HFFc6 (cell line): ENCODE measurements at places on chromosomes 3 and 15. TPM values are rescaled to one million over a fixed set of nuclear protein-coding genes. Genes with fewer than 3 reads are reported as not detected.
A peak's percentile ranks its signal among the peaks of the same experiment; 100 is the strongest.

The FBXW12 gene
- not detected in 3 replicates for total RNA-seq

The IL5RA gene
- not detected in 3 replicates for total RNA-seq

The TAGLN3 gene
- total RNA-seq = 0.21 TPM in 1 of 3 replicates, not detected in the others

GRCh38 chr3:183339461-183340086 is 86.5 kb downstream of the B3GNT5 start:
- H3K36me3 ChIP-seq = no peaks in the 10 kb centered on the region
- H3K27me3 ChIP-seq = peaks cover 6% of the 10 kb centered on the region; the same call in 1 of the 2 replicates
- no peak for DNase-seq
- no peak overlapping the region for H3K4me3 ChIP-seq

DNA sequence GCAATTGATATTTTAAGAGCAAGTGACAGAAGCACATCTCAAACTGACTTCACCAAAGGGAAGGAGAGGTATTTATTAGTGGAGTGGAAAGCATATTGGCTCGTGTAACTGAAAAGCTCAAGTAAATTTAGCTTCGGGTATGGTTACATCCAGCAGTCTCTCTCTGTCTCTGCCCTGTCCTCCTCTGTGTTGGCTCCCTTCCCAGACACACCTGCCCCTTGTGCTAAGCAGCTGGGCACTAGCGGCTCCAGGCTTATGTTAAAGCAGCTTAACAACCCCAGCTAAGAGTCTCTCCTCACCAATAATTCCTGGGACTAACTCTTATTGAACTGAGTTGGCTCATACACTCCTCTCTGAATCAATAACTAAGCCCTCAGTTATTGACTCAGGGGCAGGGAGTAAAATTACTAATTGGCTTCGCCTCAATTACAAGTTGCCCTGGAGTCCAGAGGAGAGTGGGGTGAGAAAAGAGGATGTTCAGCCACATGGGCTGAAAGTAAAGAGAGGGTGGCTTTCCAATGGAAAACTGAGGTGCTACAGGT is 12.8 kb upstream of the SH3BP5 start:
- peaks cover 21% of the 10 kb centered on the region for H3K27me3 ChIP-seq
- H3K36me3 ChIP-seq = no peaks in the 10 kb centered on the region
- H3K27ac ChIP-seq = no peak overlapping the region

GRCh38 chr15:89444241-89445225 is 51.9 kb downstream of the RHCG start:
- no peaks in the 10 kb centered on the region for H3K36me3 ChIP-seq
- no peak overlapping the region for H3K4me3 ChIP-seq
- H3K4me1 ChIP-seq = no peaks in the 10 kb centered on the region
- peaks cover 58% of the 10 kb centered on the region for H3K27me3 ChIP-seq

DNA sequence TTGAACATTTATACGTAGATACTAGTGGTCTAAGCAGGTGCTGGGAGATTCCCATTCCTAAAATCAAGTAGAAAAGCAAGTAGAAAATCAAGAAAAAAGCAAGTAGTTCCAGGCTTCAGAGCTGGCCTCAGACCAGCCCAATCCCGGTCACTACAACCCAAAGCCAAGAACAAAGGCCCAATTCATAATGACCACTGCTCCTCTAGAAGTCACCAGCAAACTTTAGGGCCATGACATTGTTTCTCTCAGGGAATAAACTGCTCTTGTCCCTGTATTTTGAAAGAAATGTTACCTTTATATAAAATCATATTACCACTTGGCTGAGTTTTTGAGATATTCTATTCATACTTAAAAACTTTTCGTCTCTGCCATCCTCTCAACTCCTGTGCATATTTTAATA is 106.3 kb upstream of the IL12A start:
- H3K4me1 ChIP-seq = peaks cover 85% of the 10 kb centered on the region
- peaks cover 32% of the 10 kb centered on the region for H3K36me3 ChIP-seq
- peak overlapping the region; percentile 51; the same call in 1 of the 2 replicates for H3K4me3 ChIP-seq
- H3K27ac ChIP-seq = peak overlapping the region; percentile 82

- peaks cover 28% of the 10 kb centered on the region for H3K36me3 ChIP-seq
- no peak overlapping the region for H3K4me3 ChIP-seq
- no peaks in the 10 kb centered on the region for H3K27me3 ChIP-seq
Observed at GRCh38 chr3:188446766-188447165, 292.8 kb downstream of the LPP start.

GRCh38 chr3:191244242-191244867 is 45.3 kb downstream of the OSTN start:
- no peak for DNase-seq
- no peaks in the 10 kb centered on the region; the same call in 1 of the 2 replicates for H3K27me3 ChIP-seq
- H3K4me3 ChIP-seq = no peak overlapping the region
- peak overlapping the region; percentile 49; the same call in 1 of the 2 replicates for H3K27ac ChIP-seq

GRCh38 chr3:28613511-28614106 is 265.0 kb upstream of the AZI2 start:
- H3K27me3 ChIP-seq = no peaks in the 10 kb centered on the region
- DNase-seq = no peak
- H3K4me3 ChIP-seq = no peak overlapping the region
- H3K4me1 ChIP-seq = no peaks in the 10 kb centered on the region

- H3K4me3 ChIP-seq = no peak overlapping the region
- peaks cover 19% of the 10 kb centered on the region for H3K36me3 ChIP-seq
- no peak for DNase-seq
- no peak overlapping the region for H3K27ac ChIP-seq
Observed at GRCh38 chr15:63111481-63111880, 10.2 kb upstream of the LACTB start.

- peaks cover 16% of the 10 kb centered on the region for H3K4me1 ChIP-seq
- H3K4me3 ChIP-seq = no peak overlapping the region
- DNase-seq = peak; percentile 53
- no peak overlapping the region for H3K27ac ChIP-seq
- H3K36me3 ChIP-seq = no peaks in the 10 kb centered on the region
Observed at GRCh38 chr3:134885877-134886621, 91.0 kb downstream of the EPHB1 start.

- no peaks in the 10 kb centered on the region for H3K36me3 ChIP-seq
- no peaks in the 10 kb centered on the region for H3K4me1 ChIP-seq
- H3K27me3 ChIP-seq = no peaks in the 10 kb centered on the region; the same call in 1 of the 2 replicates
- no peak overlapping the region for H3K27ac ChIP-seq
Observed at GRCh38 chr3:18033581-18034108, 291.2 kb upstream of the TBC1D5 start.
